ENCODE measurements at places on chromosomes 7 and 10. TPM values are rescaled to one million over a fixed set of nuclear protein-coding genes. Genes with fewer than 3 reads are reported as not detected.

The AKR1C8 gene
- total RNA-seq, result not detected

The POM121 gene
- total RNA-seq, result 55.4 TPM

The OR2A7 gene
- 3.6 TPM for total RNA-seq

The PNLIP gene
- total RNA-seq, result not detected

The IQCE gene
- 1.8 TPM for total RNA-seq

The ABCA13 gene
- total RNA-seq, result not detected

The HYAL4 gene
- not detected for total RNA-seq

The NRCAM gene
- 8.8 TPM for total RNA-seq

The MBL2 gene
- total RNA-seq, result not detected

The CNNM1 gene
- 0.37 TPM for total RNA-seq

The OR2A1 gene
- total RNA-seq, result not detected

GRCh38 chr10:132062116-132062515, 3.6 kb upstream of the JAKMIP3 start:
- DNase-seq, result no peak

GRCh38 chr7:30091491-30091912, 43.3 kb upstream of the MTURN start:
- DNase-seq, result no peak

DNA sequence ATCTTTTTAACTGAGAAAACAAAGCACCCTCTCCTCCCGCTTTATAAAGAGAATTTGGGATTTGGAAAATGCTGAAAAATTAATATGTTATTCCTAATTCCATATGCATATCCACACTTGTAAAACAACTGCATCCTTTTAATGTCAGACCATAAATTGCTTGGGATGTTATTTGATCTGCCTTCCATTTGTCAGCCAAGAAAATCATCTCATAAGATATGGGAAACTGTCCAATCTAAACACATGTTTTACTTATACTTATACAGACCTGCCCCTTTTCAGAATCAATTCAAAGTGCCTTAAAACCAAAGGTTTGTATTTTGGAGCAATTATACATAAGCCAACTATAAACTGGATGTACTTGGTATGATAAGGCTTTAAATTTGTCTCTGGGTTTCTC, 595.5 kb upstream of the PFKP start:
- no peak for DNase-seq

DNA sequence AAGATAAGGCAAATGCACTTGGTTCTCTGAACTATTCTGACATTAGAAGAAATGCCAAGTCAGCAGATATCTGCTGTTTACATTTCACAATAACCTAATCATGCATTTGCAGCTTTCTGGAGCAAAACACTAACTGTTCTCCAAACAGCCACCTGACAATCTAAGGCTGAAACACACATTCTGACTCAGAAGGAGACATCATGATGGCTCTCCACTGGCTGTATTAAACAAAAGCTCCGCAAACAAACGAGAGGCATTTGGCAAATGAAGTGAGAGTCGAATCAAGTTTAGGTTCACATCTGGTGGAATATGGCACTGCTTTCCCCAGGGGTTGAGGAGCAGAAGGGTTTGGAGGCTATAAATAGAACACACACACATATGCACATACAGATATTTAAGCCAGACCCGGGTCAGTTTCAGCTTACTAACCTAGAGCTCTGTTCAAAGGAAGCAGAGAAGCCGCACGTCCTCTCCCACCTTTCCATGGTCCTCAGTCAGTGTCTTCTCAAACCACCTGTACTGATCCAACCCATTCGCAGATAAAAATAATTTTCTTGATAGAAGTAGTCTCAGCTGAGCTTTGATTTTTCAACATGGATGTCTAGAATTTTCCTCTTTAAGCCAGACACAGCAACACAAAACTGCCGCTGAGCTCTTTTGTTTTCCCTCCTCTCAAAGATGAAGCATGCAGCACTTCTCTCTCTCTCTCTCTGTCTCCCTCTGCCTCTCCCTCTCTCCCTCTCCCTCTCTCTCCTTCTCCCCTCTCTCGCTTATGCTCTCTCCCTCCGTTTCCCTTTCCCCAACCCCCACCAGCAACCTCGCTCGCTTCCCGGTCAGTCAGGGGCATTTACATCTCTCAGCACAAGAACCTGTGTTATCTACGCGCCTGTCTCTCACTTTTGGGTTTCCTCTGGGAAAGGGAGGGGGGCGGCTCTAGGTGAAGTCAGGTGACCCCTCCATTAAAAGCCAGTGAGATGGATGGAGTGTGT, 682.8 kb downstream of the MAGI2 start:
- peak; percentile 43 for DNase-seq

GRCh38 chr10:118668228-118668952, 72.9 kb upstream of the PRLHR start:
- no peak for DNase-seq

GRCh38 chr10:49444349-49444748, 48.5 kb upstream of the DRGX start:
- DNase-seq, result no peak

GRCh38 chr10:110857265-110858171, 14.2 kb upstream of the PDCD4 start:
- DNase-seq, result peak; percentile 88

DNA sequence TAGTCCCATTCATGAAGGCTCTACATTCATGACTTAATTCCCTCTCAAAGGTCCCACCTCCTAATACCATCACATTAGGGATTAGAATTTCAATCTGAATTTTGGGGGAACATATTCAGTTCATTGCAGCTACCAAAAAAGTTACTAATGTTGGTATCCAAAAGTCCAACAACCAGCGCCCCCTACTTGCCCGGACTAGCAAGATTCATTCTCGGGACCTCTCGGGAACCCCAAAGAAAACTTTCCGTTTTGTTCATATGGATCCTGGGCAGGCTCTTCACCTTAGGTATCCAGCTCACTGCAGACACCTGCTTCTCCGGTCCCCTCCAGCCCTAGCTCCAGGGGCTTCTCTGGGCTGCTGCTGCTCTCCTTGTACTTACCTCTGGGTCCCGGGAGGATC, 8.9 kb upstream of the GRK5 start:
- DNase-seq, result no peak

DNA sequence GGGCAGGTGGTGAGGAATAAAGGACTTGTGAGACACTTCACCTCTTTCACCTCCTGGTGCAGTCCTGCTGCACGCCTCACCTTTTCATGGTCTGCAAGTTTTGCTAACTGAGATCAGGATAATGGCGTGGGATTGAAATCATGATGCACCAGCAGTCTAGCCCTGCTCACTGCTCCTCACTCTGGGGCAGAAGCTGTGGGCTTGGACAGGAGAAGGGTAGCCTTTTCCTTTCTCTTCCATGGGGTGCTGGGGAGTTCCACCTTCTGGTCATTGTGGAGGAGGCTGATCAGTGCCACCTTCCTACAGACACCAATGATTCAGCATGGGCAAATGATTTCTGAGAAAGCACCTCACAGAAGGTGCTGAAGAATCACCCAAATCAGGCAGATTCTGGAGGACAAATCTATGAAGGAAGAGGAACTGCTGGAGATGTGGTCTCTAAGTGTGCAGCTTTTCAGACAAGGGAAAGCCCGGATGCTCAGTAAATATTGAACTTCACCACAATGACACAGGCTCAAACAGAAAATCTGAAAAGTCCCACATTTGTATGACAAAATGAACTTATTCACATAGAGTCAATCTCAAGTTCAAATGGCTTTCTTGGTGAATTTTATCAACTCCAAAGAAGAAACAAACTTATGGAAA, 19.7 kb downstream of the MBL2 start:
- no peak for DNase-seq

DNA sequence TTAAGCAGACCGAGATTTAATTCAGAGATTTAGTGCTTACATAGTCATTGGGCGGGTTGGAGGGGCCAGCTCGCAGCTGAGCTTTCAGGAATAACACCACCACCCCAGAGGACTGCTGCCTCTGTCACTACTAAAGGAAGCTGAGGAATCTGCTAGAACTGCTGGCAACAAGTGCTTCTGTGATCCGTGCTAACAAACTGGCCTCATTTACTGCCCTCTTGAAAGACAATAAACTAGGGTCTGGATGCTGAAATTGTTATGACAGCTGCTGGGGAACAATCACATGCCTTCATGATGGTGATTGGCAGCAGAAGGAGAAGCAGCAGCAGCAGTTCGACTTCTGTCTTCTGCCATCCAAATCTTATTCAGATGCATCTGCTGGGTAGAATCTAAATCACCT, 285.5 kb upstream of the TAC1 start:
- DNase-seq, result peak; percentile 6

- DNase-seq, result no peak
Observed at GRCh38 chr7:142459551-142459963, 201.7 kb upstream of the PRSS58 start.

- no peak for DNase-seq
Observed at GRCh38 chr7:121643320-121643719, 229.6 kb upstream of the PTPRZ1 start.

- no peak for DNase-seq
Observed at GRCh38 chr7:101576998-101577397, 52.1 kb downstream of the MYL10 start.

DNA sequence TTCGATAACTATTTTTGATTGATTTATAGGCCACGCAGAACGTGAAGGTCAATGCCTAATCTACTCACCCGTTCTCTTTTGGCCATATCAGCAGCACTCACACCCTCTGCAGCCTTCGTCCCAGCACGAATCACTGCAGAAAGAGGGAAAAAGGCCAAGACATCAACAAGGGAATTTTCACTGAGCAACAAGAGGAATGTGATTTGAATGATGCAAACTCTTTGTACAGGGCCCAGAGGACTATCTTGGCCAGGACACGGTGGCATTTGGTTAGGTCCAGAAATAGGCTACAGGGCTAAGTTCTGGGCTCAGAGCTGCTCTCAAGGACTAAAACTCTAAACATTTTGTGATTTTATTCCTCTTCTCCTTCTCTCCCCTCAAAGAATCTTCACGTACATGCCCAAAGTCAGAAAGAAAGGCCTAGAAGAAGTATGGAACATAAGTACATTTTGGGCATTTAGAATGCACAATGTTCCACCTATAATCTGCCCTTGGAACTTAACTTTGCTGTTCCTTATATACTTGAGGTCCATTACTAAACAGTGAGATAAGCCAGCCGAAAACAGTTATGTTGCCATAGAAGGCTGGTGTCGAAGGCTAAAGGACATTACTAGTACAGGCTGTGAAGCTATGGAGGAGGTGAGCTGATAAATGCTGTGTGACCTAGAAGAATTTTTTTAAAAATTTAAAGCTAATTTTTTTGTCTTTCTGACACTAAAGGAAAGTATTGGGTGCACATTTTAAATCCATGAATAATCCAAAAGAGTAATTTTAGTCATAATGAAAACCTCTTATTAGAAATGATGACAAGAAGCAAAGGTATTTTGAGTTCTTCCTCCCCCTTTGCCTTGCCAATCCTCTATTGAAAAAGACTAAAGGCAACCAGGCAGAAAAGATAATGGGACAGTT, 20.0 kb downstream of the RBM28 start:
- no peak for DNase-seq

GRCh38 chr7:90181485-90181884, 27.2 kb downstream of the STEAP1 start:
- DNase-seq, result no peak

GRCh38 chr10:32378363-32379317, 31.7 kb upstream of the EPC1 start:
- peak; percentile 91 for DNase-seq

GRCh38 chr7:42662862-42663261, 249.0 kb downstream of the C7orf25 start:
- no peak for DNase-seq

DNA sequence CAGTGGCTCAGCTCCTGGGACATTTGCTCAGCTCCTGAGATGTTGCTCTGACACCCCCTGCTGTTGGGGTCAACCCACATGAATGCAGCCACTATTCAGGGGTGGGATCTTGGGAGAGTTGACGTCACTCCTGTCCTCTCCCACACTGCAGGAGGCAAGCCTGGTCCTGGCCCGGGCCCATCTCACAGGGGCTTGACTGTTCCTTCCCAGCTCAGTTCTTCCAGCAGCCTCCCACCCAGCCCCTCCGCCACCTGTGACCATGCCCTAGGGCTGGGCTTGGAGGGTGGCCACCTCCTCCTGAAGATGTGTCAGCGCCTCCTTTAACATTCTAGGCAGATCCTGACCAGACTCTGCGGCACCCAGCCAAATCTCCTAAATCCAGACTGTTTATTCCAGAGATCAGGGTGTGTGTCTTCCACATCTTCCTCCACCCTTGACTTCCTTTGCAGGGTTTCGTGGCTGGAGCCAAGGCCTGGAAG, 19.1 kb upstream of the OPALIN start:
- peak; percentile 59 for DNase-seq

DNA sequence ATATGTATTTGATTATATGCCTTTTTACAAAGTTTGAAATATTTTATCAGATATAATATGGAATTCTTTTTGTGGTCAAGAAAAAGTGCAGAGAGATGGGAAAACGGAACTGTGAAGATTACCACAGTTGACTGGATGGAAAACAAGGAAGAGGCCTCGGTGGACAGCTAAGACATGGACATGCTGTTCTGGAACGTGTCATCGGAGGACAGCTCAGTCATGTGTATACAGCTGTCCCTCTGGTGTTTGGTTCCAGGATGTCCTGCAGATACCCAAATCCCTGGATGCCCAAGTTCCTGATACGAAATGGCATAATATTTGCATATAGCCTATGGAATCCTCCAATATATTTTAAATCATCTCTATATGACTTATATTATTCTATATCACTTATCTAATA, 49.4 kb downstream of the TRIL start:
- no peak for DNase-seq

DNA sequence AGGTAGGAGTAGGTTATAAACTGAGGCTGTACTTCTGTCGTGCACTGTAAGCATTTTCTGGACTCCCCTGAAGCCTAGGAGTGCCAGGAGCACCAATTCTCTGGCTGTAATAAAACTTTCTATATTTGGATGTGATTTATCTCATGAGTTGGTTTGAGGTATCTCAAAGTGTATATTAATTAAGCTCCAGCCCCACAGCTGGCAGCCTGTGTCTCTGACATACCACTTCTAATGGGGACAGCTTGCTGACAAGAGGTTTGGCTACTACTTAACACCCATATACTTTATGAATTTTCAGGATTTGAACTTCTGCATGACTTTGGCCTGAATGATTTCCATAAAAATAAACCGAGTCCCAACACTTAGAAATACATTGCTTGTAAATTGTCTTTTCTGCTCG, 35.2 kb downstream of the CFAP58 start:
- no peak for DNase-seq

DNA sequence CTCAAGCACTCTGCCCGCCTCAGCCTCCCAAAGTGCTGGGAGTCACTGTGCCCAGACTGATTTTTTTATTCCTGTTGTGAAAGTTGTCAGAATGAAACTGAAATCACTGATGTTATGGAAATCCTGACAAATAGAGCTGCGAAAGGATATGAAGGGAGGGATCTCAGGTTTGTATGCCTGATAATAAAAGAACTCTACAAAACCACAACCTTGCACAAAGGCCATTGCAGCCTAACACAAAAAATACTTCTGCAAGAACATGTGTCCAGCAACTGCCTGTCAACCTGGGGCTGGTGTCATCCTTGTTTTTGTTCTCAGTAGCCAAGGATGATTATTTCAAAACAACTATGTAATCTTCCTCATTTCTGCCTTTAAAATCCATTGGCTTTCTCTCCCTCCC, 126.1 kb downstream of the NEBL start:
- DNase-seq, result no peak

All from stomach (tissue), 19 donors.